ENCODE measurements at places on chromosomes 11 and 22. TPM values are rescaled to one million over a fixed set of nuclear protein-coding genes. Genes with fewer than 3 reads are reported as not detected.

The CPT1A gene
- polyA plus RNA-seq, result 9.5 TPM

GRCh38 chr11:57477507-57478189, 17.3 kb downstream of the RTN4RL2 start:
- no peak for DNase-seq

GRCh38 chr11:71502871-71503435, 24.1 kb upstream of the KRTAP5-7 start:
- no peak for DNase-seq

DNA sequence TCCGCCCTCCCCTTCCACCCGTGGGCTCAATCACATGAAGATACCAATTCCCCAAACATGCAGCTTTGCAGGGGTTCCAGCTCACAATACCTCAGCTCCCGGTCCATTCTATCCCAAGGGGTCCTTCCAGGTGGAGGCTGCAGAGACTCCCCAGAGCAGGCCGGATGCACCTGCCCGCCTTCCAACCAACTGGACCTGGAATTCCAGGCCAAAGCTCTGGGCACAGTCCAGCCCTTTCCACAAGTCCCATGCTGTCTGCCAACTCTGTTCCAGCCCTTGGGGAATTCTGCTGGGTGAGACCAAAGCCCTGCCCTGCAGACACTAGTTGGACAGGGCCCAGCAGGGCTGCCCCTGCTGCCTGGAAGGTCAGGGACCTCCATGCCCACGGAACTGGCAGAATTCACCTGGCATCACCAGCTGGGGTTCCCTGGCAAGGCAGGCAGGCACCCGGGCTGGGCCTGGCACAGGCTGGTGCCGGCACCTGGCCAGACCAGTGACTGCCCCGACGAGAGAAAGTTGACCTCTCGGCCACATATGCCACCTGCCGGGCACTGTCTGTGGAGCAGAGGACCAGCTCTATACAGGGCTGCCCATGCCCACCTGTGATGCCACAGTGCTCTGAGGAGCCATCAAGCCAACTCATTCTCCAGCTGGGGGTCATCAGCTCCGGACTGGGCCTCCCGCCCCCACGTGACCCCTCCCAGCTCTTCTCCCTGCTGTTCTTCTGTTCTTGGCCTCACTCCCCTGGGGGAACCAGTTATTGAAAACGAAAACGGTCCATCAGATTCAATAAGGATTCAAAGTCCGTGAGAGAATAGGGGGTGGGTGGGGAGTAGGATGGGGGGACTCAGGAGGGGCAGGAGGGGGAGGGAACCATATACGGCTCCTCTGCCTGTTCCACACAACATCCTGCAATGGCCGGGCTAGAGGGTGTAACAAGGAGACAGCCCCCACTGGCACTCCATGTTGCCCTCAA, 4.7 kb downstream of the SYT7 start:
- DNase-seq, result no peak

The TAGLN gene
- 1,454 TPM for polyA plus RNA-seq
